NCI-H2107 (cell line): ENCODE measurements at places on chromosomes 6 and 20.

DNA sequence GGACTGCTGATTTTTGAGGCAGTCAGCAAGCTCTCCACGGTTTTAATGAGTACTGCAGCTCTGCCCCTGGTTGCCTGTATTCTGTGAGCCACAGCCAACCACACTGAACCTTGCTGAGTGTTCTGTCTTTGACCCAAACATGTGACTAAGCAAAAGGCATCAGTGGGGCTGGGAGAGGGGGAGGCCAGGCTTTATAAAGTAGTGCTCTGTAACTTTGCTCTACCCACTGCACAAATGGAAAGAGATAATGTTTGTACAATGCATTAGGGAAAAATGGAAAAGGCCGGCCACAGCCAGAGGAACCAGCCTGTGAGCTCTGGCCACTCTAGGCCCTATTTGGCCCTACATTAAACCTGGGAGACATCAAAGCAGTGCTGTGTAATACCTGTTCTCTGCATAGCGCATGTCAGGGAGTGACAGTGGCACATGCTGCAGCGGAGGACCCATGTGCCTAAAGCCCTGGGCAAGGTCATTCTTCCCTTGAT is 22.0 kb downstream of the KLHL31 start:
- DNase-seq = no peak

- DNase-seq = no peak
Observed at GRCh38 chr6:49384904-49385303, 78.1 kb downstream of the MMUT start.

DNA sequence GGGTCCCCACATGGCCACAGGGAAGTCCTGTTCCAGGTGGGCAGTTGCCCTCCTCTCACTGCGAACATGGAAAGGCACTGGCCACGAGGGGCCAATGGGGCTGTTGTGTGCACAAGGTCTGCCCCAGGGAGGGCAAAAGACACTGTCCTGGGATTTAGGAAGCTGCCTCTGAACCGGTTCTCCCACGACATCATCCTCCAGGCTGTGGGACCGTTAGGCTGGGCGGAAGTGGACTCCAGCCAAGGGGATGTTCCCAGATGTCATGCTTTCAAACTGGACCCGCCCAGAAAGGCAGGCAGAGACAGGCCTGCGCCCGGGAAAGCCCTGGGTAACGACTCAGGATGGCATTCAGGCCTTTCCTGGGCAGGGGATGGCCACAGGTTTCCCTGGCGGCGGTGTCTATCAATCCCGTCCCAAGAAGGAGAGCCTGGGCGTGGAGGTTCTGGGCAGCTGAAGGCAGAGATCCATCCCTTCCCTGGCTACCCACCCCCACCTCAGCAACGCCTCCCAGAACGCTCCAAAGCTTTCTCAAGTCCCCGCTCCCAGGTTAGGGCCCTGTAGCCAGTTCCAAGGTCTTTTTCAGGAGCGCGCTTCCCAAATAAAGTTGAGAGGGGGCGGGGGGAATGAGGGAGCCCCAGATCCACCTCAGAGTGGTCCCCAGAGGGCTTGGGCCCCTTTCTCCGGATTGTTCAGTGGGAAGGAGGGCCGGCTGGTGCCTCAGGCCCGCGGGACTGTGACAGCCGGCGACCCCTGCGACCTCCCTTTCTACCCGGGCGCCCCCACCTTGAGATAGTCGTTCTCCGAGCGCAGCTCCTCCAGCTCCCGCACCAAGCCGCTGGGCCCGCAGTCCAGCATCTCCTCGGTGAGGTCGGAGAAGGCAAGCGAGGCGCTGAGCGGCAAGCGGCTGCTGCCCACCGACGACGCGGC is 13.8 kb upstream of the TLDC2 start:
- no peak for DNase-seq

- DNase-seq = no peak
Observed at GRCh38 chr6:90466154-90466940, 120.5 kb downstream of the MAP3K7 start.
